ENCODE measurements at places on chromosomes 16 and 17.

DNA sequence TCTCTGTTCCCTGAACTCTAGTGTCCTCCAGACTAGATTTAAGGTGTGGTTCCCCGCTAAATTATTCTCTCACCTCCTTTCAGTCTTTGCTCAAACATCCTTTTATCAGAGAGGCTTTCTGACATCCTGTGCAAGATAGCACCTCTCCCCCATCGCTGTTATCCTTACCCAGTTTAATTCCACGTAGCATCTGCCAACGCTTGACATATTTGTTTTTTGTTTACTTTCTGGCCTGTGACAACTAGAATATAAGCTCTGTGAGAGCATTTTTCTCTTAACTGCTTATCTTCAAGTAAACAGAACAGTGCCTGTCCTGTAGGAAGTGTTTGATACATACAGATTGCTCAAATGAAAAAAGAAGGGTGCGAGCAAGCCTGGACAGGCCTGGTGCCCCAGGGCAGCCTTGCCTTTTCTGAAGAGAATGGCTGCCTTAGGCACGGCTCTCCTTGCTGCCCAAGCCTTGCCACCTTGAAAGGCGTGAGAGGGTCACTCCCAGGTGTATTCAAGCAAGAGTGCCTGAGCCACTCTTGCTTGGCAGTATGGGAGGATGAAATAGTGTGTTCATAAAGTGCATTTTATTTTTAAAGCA, 9.7 kb downstream of the DYNLL2 start:
- no peak for DNase-seq

DNA sequence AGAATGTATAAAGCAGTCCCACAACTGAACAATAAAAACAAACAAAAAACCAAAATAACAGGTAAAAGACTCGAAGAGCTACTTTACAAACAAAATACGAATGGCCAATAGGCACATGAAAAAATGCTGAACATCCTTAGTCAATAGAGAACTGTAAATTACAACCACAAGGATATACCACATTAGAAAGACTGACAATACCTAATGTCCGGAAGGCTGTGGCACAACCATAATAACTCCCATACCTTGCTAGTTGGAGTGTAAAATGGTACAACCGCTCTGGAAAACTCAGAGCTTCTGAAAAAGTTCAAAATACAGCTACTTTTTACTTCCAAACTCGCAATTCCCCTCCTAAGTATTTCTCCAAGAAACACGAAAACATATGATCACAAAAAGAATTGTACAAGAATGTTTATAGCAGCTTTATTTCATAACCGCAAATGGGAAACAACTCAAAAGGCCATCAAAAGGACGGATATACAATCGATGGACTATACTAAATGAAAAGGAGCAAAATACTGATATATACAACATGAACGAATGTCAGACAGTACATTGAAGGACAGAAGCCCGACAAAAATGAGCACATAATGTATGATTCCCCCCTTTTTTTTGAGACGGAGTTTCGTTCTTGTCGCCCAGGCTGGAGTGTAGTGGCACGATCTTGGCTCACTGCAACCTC, 2.3 kb downstream of the TP53 start:
- DNase-seq = no peak

- no peak for DNase-seq
Observed at GRCh38 chr16:77383606-77384187, 51.1 kb downstream of the ADAMTS18 start.

GRCh38 chr17:28544402-28545140, 7.9 kb downstream of the UNC119 start:
- DNase-seq = no peak

GRCh38 chr16:50526249-50526648, 21.9 kb upstream of the NKD1 start:
- DNase-seq = no peak

DNA sequence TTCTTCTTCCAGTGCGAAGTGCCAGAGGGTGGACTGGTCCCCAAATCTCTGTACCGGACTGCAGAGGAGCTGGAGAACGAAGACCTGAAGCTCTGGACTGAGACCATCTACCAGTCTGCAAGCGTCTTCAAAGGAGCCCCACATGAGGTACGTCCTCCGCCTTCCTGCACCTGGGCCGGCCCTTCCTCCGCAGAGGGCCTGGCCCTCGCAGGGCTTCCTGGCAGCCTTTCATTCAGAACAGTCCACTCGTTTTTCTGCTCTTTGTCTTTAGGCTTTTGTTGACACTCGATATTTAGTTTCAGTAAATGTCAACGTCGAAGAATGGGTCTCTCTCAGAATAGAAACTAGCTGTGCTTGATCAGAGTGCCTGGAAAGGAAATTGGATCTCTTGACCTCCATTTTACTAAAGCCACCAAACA, 68.6 kb downstream of the SEC14L1 start:
- no peak for DNase-seq

- no peak for DNase-seq
Observed at GRCh38 chr16:30829130-30830071, 42.4 kb upstream of the ZNF629 start.

DNA sequence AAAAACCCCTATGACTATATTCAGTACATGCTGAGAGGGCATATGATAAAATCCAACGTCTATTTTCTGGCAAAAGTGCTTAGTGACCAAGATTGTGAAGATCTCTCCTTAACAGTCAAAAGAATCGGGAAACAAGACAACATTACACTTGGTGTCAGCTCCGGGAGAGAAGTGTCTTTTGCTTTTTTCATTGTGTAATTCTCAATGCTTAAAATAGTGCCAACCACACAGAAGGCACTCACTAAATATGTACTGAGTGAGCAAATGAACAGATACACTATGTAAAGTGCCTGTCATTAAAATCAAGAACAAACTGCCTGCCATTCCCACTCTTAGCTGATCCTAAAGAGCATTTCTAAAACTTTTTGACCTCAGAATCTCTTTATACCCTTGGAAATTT, 34.1 kb downstream of the VPS53 start:
- no peak for DNase-seq

DNA sequence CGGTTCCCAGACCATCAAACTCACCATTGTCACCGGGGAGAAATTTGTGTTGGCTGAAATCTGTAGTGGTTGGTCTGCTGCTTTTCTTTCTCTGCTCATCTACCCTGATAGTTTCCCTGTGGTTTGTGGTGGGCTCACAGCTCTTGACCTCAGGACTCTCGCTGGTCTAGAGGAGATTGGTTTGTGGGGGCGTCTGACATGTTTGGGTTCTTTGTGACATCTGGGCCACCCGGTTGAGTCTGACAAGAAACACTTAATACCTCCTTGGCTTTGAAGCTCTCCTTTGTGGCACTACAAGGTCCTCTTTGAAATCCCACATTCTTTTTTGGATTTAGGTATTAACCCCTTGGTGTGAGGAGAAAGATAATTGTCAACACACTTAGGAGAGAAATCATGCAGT, 662.0 kb downstream of the WWOX start:
- no peak for DNase-seq

GRCh38 chr16:8852534-8852933, 16.3 kb downstream of the CARHSP1 start:
- DNase-seq = no peak

DNA sequence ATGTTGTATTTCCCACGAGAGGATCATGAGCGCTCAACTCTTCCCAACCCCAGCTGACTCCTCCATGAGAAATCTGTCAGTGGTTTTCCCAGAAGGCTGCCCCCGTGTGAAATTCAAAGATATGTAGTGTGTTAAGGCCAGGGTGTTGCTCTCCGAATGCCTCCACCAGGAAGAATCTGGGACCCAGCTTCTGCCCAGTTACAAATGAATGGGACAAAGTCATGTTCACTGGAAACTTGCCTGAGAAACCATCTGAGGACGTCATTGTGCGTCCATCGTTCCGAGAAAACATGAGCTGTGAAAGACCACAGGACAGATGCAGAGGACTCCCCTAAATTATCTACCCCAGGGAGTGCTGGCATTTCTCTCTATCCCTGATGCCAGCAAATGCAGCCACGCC, 86.0 kb downstream of the AIPL1 start:
- no peak for DNase-seq

GRCh38 chr16:15495898-15496297, 61.5 kb downstream of the BMERB1 start:
- DNase-seq = no peak

- no peak for DNase-seq
Observed at GRCh38 chr16:67137605-67138004, 13.2 kb downstream of the B3GNT9 start.

GRCh38 chr17:41917679-41918313, 955 bp downstream of the ACLY start:
- DNase-seq = peak; percentile 20

- DNase-seq = no peak
Observed at GRCh38 chr16:84093879-84094270, 22.9 kb downstream of the MBTPS1 start.

- DNase-seq = no peak
Observed at GRCh38 chr16:68490829-68491575, 42.7 kb upstream of the SMPD3 start.

- DNase-seq = no peak
Observed at GRCh38 chr16:21166561-21166961, 8.1 kb downstream of the LDAF1 start.

GRCh38 chr16:13839577-13839976, 80.4 kb upstream of the ERCC4 start:
- DNase-seq = no peak

- DNase-seq = no peak
Observed at GRCh38 chr16:58286280-58286679, 8.5 kb downstream of the PRSS54 start.

DNA sequence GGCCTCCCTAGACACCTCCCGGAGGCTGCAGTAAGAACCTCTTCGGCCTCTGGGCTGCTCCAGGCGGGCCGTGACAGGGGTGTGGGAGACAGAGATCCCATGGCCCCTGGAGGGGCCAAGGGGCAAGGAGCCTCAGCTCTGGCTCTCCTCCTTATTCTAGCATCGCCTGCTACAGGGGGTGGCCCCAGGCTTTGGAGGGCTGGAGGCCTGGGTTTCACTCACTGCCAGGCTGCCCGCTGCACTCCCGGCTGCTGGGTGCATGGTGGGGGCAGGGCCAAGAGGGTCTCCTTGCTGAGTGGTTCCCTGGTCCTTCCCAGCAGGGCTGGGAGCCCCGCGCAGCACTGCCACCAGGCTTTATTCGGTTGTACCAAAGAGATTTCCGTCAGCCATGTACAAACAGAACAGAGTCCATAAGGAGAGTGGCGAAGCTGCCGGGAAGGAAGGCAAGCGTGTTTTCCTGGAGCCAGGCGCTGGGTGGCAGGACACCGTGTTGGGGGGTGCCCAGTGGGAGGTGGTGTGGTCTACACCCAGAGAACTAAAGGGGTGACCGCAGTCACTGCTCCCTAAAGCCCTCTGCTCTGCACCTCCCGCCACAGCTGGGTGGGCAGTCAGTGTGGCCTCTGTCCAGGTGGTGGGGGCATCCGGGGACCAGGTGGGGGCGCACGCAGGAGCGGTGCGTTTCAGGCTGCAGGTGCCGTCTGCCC, 2.0 kb downstream of the NPB start:
- no peak for DNase-seq

GRCh38 chr16:726438-727290, at the start of the genes CCDC78 and HAGHL:
TSS of gene CCDC78 (minus strand) at chr16:726443. CDS start at chr16:726367, 76 bp downstream.
TSS of gene HAGHL (plus strand) at chr16:727106. CDS start at chr16:727510, 404 bp downstream.
- peak; percentile 49 for DNase-seq

- DNase-seq = peak; percentile 8
Observed at GRCh38 chr17:66643815-66644710, 190.9 kb upstream of the CACNG5 start.

DNA sequence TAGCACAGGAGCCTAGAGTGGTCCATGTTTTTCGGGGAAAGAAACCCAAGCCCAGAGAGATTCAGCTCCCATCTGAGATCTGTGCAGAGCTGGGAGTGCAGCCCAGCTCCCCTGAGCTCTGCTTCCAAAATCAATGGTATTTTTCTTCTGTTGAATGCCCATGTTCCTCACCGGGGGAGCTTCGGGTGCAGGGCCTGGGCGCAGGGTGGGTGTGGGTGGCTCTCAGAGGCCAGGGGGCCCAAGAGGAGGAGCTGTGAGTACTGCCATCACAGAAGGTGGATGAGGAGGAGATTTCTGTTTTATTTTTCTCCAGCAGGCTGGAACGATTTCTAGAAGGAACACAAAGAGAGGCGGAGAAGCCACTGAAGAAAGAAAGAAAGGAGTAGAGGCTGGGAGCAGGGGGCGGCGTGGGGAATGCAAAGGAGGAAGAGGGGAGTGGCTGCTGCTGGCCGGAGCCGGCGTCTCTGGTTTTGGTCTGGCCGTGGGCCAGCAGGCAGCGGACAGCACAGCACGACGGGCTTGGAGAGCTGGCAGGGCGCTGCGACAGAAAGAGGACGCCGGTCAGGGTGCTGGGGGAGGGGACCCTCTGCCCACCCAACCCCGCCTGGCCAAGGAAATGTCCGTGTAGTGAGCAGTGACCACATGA, 76.2 kb upstream of the KSR1 start:
- DNase-seq = peak; percentile 2

GRCh38 chr16:1923299-1924034, 5.3 kb upstream of the HS3ST6 start:
- DNase-seq = peak; percentile 89

GRCh38 chr16:16075488-16076422, 126.3 kb downstream of the ABCC1 start:
- DNase-seq = no peak

GRCh38 chr17:3693829-3694231, 2.1 kb downstream of the P2RX5 start:
- no peak for DNase-seq

DNA sequence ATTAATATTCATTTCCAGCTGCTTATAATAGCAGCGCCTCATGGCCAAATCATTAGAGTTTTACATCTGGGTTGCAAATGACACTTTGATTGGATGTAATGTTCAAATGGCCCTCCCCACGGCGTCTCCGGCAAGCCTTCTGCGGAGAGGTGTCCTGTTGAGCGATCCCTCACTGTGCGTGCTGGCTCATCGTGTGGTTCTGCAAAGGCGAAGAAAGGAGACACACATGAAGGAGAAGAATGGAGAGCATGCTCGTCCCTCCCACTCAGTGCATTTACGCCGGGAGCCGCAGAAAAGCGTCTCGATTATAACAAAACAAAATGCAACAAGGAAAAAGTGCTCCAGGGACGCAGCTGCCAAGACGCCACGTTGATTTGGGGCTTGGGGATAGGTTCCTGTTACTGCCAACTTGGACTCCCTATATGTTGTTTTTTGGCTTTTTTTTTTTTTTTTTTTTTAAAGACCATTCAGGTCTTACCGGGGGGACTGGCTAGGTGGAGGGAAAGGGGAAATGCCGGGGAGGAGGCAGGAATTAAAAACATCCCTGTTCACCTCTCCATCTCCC, 117.6 kb downstream of the C16orf78 start:
- no peak for DNase-seq

- peak; percentile 54 for DNase-seq
Observed at GRCh38 chr16:67967958-67968399, 458 bp downstream of the SLC12A4 start.

- DNase-seq = no peak
Observed at GRCh38 chr16:7509963-7510601, 177.4 kb downstream of the RBFOX1 start.

- DNase-seq = no peak
Observed at GRCh38 chr17:48583708-48584222, 5.6 kb upstream of the HOXB4 start.
